ENCODE measurements at places on chromosomes 5 and 9.

GRCh38 chr5:30539004-30539634 is 654.4 kb upstream of the CDH6 start:
- DNase-seq, result no peak

- DNase-seq, result no peak
Measured at GRCh38 chr5:18888821-18889220, 1099.2 kb downstream of the CDH18 start.

DNA sequence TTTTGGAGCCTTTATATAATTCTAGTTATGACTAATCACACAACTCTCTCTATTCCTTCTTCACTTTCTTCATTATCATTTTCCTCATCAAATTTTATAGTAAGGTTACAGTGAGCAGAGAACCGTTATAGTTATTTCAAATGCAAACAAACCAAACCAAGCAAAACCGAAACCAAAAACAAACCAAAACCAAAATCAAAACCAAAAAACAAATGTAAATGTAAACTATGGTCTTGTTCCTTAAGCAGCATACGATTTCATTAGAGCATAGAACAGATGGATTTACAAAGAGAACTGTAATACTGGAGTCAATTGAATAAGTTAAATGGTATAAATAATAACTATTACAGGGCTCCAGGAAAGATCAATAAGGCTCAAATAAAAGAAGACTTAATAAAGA is 447.1 kb downstream of the LRRC70 start:
- DNase-seq, result no peak

- no peak for DNase-seq
Measured at GRCh38 chr9:20353931-20354652, 268.2 kb downstream of the MLLT3 start.

- peak; percentile 1 for DNase-seq
Measured at GRCh38 chr9:84751921-84752320, 82.4 kb downstream of the NTRK2 start.

- no peak for DNase-seq
Measured at GRCh38 chr9:132637351-132637750, 32.4 kb downstream of the DDX31 start.
